ENCODE measurements at places on chromosomes 2 and 18. TPM values are rescaled to one million over a fixed set of nuclear protein-coding genes. Genes with fewer than 3 reads are reported as not detected.

Gene HOXD11
- not detected for total RNA-seq

Gene ME2
- total RNA-seq, result 35.6 TPM

Gene AKAIN1
- not detected for total RNA-seq

Gene ANKRD30B
- 0.73 TPM for total RNA-seq

Gene UGT1A8
- not detected for total RNA-seq

Gene FSHR
- total RNA-seq, result not detected

Gene NAT8
- not detected for total RNA-seq

Gene ACVR1C
- 1.2 TPM for total RNA-seq

Gene AP1S3
- total RNA-seq, result 18.6 TPM

Gene ST8SIA3
- total RNA-seq, result not detected

Gene PDE11A
- total RNA-seq, result 0.50 TPM

Gene WDFY1
- 149 TPM for total RNA-seq

Gene POMC
- total RNA-seq, result 1.2 TPM

Gene CRYGD
- not detected for total RNA-seq

Data from smooth muscle cell of the pulmonary artery (primary cell).